ENCODE measurements at places on chromosomes 11 and 22.

- DNase-seq = no peak
These were observed 29.6 kb upstream of the FLI1 start for GRCh38 chr11:128664317-128664716.

DNA sequence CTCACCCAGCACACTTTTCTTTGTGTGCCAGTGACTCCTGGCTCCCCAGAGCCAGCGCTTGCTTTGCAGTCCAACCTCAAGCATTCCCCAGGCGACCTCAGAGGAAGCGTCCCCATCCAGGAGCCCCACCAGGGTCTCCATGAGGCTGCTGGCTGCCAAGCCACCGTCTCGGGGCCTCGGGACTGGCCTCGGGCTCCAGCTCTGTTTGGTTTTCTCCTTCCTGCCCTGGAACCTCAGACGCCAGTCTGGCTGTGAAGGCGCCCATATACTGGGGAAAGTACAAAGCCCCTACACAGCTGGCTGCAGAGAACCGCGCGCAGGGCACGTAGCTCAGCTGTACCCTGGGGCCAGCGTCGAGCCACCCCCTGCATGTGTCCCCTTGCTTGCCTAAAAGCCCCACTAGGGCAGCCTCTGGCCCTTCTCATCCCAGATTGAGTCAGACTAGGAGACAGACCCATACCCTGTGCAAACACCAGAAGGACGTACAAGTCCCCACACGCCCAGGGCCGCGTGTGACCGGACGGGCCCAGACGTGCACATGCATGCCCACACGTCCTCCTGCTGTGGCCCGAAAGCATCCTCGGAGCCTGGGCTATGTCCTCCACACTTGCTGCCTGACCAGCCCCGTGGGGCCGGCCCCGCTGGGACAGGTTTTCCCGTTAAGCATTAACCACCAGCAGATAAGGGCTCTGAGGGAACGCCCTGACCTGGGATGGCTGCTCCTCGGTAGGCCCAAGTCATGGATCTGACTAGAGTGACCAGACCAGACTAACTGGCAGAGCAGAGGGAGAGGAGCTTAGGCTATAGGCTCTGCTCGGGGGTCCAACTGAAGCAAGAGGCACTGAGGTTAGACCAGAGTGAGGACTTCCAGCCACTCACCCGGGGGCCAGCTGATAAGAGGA, 4.2 kb upstream of the SYT8 start:
- no peak for DNase-seq

DNA sequence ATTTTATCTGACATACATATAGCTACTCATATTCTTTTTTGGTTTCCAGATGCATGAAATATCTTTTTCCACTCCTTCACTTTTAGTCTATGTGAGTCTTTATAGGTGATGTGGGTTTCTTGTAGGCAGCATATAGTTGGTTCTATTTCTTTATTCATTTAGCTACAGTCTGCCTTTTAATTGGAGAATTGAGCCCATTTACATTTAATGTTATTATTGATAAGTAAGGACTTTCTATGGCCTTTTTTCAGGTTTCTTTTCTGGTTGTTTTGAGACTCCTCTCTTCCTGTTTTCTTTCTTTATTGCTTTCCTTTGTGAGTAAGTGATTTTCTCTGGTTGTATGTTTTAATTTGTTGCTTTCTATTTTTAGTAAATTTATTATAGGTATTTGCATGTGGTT, 27.2 kb downstream of the CNTF start:
- no peak for DNase-seq

GRCh38 chr22:32957200-32957803, 100.9 kb downstream of the SYN3 start:
- DNase-seq = no peak

DNA sequence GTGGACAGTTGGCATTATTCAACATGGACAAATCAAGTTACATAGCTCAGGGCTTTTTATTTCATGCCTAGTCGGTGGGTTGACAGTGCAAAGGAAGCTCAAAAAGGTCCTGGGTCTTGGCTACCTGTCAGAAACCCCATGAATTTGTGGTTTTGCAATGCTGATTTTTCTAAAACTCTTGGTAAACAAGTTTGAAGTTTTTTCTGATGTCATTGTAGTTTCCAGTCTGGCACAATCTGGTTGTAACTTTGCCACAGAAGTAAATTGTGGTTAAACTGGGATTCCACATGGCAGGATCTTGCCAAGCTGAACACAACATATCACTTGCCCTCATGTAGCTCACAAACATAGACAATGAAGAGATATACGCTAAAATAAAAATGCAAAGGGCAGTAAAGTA, 100.8 kb downstream of the EHF start:
- no peak for DNase-seq

DNA sequence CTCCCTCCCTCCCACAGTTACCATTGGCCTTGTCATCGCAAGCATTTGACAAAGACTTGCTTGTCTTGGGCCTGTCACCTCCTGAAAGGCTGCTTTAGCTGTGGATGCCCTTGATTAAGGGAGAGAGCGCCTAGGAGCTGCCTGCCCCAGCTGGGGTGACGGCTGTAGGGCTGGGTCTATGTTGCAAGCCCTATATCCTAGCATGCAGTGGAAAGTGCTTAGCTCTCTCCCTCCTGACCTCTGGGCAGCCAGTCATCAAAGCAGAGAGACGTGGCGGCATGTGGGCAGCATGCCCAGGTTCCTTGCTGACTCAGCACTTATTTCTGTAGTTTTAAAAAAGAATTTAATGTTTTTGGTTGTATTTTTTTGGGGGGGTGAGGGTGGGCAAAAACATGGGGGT, 75.9 kb downstream of the BARX2 start:
- DNase-seq = no peak

DNA sequence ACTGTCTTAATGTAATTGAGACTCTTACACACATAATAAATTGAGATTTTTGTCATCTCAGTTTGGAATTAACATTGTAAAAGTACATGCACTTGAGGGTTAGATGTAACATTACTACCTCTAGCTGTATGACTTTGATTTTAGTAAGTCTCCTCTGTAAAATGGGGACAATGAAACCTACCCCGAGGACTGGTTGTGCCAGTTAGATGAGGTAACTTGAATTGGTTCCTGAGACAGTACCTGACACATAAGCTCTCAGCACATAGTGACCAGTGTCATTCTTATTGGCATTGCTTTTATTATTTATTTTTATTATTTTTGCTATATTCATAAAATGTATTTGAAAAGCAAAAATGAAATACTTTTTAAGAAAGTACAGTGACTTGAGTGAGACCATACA, 114.8 kb downstream of the TEAD1 start:
- DNase-seq = no peak

GRCh38 chr11:76067099-76067498, 139.2 kb downstream of the WNT11 start:
- DNase-seq = peak; percentile 18

DNA sequence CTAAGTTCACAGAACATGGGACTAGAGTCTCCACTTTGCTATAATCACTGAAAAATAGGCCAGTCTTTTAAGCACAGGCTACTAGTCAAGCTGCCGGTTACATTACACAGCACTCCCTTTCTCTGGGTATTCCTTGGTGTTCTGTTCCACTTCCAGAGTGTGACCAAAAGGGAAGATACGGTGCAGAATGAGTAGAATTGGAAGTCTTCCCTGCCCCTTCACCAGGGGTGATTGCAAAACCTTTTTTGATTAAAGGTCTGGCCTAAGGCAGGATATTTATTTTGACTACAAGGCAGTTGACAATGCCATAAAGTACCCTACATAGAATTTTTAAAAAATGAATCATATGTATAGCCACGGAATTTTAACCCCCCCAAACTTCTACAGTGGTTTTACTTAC, 59.6 kb upstream of the ADORA2A start:
- peak; percentile 78 for DNase-seq

- no peak for DNase-seq
These were observed 1.5 kb downstream of the GALNT18 start for GRCh38 chr11:11620173-11620920.

GRCh38 chr11:65787649-65788622, 1.1 kb downstream of the OVOL1 start:
- DNase-seq = no peak

DNA sequence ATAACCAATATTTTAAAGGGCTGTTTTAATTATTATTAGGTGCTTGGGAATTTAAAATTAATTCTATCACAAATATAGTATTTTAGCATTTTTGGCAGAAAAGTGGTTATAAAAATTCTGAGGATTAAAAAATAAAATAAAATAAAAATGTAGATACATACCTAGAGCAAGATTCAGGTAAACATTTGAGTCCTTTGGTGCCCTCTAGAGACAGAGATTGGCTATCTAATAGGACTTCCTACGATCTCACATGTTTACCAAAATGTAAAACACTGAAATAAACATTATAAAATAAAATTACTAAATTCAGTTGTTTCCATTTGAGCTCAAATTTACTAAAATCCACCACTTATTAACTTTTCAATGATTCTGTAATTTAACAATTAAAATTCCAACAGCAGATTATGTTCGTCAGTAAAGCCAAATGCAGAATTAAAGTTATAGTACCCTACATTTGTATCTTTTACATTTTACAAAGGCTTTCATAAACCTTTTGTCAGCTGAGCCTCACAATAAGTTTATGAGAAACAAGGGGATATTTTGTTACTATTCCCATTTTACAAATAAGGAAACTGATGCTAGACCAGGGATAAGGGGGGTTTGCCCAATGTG, 27.7 kb downstream of the SLC36A4 start:
- peak; percentile 8 for DNase-seq

- peak; percentile 66 for DNase-seq
These were observed at the start of gene TRIM6 for GRCh38 chr11:5596607-5597201. Gene TRIM6 (plus strand): TSS chr11:5596637. CDS start chr11:5596898, 261 bp downstream.

GRCh38 chr11:64597671-64598101, 6.7 kb downstream of the SLC22A12 start:
- no peak for DNase-seq

DNA sequence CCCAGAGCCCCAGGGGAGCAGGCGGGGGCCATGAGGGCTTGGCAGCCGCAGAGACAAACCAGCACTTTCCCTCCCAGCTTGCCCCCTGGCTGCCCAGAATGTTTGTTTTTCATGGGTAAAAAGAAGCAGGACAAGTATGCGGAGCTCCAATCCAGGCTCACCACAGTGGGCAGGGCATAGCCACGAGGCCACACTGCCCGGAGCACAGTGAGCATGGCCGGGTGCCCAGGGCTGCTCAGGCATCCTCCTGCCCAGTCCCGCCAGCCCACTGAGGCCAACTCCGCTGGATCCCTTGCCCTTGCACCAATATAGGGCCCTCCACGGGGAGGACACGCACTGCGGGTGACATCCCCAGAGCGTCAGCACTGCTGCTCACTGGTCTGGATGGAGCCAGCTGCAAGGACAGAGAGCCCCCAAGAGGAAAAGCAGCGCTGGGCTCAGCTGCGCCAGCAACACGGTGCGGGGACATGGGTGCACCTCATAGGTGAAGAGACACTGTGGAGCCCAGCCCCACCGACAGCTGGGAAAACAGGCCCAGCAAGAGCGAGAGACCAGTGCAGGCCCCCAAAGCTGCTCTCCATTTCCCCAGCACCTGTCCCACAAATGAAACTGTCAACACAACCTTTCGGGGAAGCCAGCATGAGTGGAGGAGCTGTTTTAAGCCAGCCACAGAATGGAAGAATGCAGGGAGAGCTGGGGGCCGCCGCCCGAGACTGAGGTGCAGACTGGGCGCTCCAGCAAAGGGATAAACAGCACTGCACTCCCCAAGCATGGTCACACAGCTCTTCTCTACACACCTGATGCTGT, 24.8 kb downstream of the ARVCF start:
- DNase-seq = no peak

GRCh38 chr11:94740083-94741021, 27.8 kb upstream of the AMOTL1 start:
- peak; percentile 57 for DNase-seq

DNA sequence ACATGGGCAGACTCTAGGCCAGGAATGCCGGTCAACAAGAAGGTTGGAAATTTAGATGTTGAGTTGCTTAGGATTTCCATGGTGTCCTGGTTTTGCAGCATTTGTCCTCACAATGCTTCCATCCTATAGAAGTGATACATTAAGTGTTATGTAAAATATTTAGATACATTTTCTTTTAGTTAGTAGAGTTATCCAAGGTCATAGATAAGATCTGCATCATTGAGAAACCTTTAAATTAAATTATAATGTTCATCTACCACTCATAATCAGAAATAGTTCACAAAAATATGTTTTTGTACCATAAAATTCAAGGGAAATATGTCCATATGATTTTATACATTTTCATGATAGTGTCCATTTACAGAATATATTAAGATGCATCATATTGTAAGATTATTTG, at the start of gene OR51F1:
Gene OR51F1 (minus strand): TSS at position 101 of the 400 bp plus-strand sequence. CDS start 0 bp downstream, at position 101.
- no peak for DNase-seq
